DMS 273 treated with DMSO at 0.1 percent for 48 hours (cell line): ENCODE measurements at places on chromosomes 4 and X.

DNA sequence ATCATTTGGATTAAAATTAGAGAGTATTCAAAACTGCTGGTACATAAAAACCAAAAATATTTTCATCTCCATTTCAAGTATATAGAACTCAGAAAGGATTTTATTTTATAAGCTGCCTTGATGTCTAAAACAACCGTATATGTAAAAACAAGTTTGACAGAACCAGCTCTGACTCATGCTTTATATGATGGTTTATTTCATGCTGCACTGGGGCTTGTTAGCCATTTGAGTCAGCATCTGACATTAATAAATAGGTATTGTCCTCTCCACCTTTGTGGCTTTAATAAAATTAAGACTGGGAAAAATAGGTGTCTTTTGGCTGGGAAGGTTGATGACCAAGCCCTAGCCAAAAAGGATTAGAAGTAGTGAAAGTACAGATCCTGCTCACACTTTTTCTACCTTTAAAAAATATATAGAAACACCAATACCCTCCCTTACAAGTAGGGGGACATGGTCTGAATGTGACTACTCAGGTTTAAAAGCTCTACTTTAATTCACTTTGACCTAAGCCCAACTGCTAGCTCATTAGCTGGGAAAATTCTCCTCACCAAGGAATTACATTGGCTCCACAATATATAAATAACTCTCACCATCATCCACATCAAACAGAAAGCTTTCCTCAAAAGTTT, 228.1 kb downstream of the ADAMTS3 start:
- DNase-seq, result no peak

- no peak for DNase-seq
Observed at GRCh38 chr4:80841587-80842281, 188.8 kb upstream of the BMP3 start.

DNA sequence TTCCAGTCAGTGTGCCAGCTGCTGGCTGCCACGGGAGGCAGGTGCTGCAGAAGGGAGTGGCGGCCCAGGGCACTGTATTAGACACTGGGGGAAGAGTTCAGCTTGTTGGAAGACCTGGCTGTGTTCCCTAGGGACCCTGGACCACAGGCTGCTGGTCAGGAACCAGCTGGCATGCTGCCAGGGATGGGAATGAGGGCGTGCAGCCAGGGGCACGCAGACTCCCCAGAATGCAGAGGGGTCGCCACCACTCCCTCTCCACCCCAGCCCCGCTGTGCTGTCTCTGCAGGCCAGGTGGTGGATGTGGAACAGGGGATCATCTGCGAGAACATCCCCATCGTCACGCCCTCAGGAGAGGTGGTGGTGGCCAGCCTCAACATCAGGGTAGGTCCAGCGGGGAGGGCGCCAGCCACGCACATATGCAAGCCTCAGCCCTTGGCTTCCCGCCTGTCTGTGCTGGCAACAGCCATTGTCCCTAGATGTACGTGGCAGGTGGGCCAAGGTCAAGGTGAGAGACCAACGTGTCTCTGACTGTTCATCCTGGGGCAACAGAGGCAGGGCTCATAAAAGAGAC, 12.3 kb downstream of the ABCD1 start:
- DNase-seq, result no peak

DNA sequence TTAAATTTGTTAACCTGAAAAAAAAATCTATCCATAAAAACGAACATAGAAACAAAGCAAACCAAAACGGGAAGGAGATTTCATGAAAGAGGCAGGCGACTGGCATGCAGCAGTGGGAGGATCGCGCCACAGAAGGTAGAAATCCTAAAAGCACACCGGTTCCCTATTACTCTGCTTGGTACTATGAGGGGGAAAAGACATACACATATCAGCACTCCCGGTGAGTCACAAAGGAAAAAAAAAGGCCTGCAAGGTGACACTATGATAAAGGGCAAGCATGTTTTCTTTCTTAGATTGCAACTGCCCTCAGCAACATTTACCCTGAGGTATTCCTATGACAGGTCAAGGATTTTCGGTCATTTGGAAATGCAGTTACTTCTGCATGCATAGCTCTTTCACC, 60.6 kb upstream of the NAP1L5 start:
- DNase-seq, result no peak

DNA sequence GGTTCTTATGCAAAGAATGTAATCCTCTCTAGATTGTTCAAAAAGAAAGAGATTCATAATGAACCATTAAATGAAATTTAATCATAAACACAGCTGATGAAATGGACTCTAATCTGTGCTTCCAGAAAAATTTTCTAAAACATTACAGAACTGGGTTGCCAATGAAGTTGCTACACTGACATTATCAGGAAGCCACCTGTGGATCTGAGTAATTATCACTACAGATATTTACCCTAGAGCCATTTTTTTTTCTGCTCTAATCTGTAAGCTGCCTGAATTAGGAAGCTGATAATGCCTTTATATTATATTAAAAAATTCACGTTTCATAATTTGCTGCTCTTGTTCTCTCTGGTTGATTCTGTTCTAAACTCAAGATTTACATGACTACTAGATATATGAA, 380.1 kb downstream of the GRIA2 start:
- no peak for DNase-seq

- DNase-seq, result no peak
Observed at GRCh38 chr4:184769141-184769765, 35.4 kb upstream of the CENPU start.

GRCh38 chr4:66187175-66187720, 517.0 kb upstream of the EPHA5 start:
- no peak for DNase-seq

- DNase-seq, result no peak
Observed at GRCh38 chrX:136656361-136656964, 8.5 kb downstream of the CD40LG start.
